ENCODE measurements at places on chromosomes 11 and 22.
A peak's percentile ranks its signal among the peaks of the same experiment; 100 is the strongest.

DNA sequence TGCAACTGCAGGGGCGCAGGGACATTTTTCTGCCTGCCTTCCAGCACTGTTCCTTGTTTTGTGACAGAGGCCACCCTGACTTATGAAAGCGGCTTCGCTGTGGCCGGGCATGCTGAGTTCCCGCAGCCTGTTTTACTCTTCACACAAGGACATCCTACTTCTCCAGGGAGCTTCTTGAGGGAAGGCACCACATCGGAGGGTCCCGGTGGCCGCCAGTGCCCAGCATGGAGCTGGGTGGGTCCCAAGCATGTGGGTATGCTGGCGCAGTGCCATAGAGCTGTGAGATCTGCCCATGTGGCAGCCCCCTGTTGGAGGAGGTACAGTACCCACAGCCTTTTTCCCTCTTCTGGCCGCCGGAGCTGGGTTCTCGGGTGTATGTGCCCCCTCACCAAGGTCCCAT, 136.1 kb downstream of the GRIK4 start:
- no peak for DNase-seq

- DNase-seq, result peak; percentile 63
Measured at GRCh38 chr11:46277313-46277621, 195 bp upstream of the CREB3L1 start.

- DNase-seq, result no peak
Measured at GRCh38 chr11:76602431-76602861, 68.1 kb downstream of the LRRC32 start.

DNA sequence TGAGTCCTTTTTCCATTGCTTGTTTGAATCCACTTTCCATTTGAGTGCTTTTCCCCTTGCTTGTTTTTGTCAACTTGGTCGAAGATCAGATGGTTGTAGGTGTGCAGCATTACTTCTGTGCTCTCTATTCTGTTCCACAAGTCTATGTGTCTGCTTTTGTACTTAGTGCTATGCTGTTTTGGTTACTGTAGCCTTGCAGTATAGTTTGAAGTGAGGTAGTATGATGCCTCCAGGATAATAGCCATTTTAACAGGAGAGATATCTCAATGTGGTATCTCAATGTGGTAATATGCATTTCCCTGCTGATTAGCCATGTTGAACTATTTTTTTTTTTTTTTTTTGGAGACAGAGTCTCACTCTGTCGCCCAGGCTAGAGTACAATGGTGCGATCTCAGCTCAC, 16.7 kb downstream of the ACRV1 start:
- no peak for DNase-seq

DNA sequence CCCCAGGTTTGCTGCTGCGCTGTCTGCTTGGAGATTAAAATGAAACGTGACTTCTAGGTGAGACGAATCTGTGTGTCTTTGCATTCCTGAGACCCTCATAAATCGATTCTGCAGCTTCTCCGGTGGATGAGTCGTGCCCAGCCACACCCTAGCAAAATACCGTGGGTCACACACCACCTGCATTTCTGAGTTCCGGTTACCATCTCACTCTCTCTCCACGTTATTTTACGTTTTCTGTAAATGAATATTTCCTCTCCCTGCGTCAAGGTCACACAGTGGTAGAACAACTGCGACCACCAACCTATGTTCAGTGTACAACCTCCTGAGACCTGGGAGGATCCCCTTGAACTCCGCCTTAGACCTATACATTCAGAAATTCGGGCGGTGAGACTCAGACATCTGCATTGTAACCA, 1.1 kb downstream of the YWHAH start:
- DNase-seq, result no peak

DNA sequence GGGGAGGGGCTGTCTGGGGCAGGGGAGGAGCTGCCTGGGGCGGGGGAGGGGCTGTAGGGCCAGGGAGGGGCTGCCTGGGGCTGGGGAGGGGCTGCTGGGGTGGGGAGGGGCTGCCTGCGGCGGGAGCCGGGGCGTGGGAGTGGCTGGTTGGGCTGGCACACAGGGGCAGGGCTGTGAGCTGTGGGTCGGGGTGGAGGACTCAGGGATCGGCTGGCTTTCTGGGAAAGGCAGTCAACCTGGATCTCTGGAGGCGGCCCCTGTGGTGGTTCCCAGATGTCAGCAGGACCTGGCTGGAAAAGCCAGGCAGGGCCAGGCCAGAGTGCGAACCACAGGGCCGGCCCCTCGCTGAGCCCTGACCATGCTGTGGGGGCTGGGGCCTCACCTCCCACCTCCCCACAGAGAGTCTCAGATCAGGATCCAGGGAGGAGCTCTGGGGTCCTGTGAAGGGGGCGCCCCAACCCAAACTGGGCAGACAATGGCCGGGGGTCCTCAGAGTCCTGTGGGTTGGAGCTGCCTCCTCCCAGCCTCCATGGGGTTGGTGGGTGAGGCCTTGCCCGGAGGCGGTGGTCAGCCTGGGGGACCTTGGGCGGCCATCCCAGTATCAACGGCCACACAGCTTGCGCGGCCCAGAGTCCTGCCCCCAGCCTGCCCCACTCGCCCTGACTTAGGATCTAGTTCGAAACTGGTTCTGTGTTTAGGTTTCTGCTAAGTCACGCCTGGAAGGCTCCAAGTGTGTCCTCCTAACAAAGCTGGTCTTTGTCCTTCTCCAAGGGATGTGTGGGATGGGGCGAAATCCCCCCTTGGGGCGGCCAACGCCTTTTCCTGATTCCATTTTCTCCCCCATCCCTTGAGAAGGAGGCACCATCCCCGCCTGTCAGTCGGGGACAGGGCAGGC, 1.9 kb downstream of the MUC5B start:
- DNase-seq, result no peak

GRCh38 chr11:90722552-90723190, 499.8 kb upstream of the CHORDC1 start:
- DNase-seq, result no peak

DNA sequence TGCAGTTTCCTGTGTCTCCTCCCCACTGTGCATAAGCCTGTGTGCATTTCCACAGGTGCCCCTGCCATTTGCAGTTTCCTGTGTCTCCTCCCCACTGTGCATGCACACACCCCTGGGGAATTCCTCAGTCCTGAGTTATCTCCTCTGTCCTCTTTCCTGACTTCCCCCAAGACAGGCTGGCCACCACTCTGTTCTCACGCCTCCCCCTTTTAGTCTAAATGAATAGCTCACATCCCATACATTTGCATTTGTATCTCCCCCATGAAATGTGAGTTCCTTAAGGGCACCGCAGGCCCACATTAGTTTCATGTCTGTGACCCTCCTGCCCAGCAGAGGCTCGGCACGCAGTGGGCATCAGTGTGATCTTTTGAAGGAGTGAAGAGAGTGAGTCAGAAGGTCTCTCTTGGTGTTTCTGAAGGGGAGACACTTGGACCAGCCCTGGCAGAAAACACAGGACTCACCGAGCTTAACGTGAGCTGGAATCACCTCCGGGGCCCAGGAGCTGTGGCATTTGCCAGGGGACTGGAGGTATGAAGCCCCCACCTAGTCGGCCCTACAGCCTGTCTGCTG, 6.2 kb downstream of the LRRC74B start:
- no peak for DNase-seq

- no peak for DNase-seq
Measured at GRCh38 chr11:105867742-105868141, 154.3 kb downstream of the MSANTD4 start.

DNA sequence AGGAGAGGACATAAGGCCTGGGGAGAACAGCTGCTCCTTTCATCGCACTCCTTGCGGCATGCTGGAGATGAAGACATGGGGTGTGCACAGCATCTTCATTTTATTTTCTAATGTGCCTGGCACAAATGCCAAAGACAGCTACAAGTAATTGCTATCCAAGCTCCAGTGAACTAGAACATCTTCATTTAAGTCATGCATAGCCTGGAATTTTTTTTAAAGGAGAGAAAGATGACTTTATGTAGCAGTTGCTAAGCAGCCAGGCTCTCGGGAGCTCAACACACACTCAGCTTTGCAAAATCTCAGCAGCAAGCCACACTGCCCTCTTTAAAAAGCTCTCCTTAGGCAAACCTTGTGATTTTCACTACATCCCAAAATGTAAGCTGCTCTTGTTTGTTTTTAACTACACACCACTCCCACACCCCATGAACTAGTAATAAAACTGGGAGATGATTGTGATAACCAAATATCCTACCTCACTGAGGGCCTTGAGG, 164.5 kb upstream of the POU2AF2 start:
- no peak for DNase-seq

DNA sequence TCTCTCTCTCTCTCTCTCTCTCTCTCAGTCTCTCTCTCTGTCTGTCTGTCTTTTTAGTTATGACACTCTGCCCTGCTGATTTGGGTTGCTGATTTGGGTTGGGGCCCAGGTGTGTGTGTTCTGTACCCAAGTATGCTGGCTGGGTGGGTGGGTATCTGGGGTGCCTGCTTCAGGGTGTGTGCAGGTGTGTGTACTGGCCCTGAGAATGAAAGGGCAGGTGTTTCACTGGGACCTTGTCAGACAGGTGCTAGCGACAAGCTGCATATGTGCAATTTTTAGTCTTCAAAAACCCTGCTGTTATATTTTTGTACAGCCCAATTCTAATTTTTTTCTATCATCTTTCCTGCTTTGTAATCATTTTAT, 943 bp downstream of the CSF2RB start:
- no peak for DNase-seq

GRCh38 chr11:11027288-11027687, 169.4 kb upstream of the ZBED5 start:
- DNase-seq, result no peak

DNA sequence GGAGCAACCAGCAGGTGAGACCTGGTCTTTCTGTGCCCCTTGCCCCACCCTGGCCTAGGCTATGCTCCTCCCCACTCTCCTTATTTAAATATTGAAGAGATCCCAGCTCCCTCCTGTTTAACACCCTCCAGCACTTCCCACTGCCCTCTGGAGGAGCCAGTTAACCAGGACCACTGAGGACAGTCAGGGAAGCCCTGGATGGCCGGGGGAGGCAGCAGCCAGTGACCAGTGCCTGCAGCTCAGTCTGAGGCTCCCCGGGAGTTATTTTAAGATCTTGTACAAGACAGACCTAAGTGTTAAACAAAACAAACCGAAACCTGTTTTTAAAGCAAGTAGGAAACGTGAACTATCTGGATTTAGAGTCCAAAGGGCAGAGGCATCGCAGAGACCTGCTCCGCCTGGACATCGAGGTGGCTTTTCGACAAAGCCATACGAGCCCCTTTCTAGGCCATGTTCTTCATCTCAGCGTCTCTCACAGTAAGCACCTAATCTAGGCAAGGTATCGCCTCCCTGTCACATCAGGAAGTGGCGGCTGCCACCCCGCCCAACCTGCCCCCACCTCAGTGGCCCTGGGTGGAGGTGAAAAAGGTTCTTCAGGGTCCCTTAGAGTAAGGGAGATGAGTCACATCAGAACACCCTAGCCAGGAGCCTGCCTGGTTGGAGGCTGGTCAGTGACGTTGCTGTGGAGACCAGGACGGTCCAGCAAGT, 35.2 kb downstream of the TRMU start:
- no peak for DNase-seq

DNA sequence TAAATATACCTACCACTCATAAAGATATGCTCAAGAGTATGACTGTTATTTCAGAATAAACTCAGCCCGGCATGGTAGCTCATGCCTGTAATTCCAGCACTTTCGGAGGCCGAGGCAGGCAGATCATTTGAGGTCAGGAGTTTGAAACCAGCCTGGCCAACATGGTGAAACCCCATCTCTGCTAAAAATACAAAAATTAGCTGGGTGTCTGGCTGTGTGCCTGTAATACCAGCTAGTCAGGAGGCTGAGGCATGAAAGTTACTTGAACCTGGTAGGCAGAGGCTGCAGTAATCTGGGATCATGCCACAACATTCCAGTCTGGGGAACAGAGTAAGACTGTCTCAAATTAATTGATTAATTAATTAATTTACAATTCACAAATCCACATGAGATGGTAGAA, 208.2 kb upstream of the PDGFD start:
- no peak for DNase-seq

- no peak for DNase-seq
Measured at GRCh38 chr11:65115361-65116082, 2.0 kb downstream of the ZNHIT2 start.

DNA sequence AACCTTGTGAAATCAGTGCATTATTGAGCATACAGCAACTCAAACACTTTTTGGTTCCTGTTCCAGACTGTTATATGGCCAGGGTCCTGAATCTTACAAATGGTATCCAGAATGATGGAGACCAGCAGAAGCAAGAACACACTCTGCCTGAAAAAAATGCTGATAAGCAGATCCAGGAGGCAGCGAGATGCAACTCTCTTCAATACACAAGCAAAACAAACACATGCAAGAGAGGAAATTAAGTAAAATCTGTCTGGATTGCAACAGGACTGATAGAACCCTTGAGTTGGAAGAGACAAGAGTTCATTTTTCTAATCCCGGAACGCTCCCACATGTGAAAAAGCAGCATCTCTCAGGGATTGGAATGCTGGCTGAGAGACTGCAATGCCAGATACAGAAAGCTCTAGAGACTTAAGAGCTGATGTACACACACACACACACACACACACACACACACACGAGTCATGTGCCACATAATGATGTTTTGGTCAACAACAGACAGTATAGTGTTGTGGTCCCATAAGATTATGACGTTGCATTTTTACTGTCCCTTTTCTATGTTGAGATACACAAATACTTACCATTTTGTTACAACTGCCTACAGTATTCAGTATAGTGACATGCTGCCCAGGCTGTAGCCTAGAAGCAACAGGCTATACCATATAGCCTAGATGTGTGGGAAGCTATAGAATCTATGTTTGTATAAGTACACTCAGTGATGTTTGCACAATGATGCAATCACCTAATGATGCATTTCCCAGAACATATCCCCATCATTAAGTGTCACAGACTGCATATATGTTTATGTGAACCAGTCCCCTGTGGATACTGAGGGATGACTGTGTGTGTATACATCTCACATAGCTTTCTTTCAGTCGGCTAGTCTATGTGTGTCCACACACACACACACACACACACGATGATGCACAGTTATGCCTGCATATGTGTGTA, 406.6 kb downstream of the LARGE1 start:
- DNase-seq, result no peak

GRCh38 chr11:47797633-47798032, 30.5 kb upstream of the FNBP4 start:
- DNase-seq, result no peak

DNA sequence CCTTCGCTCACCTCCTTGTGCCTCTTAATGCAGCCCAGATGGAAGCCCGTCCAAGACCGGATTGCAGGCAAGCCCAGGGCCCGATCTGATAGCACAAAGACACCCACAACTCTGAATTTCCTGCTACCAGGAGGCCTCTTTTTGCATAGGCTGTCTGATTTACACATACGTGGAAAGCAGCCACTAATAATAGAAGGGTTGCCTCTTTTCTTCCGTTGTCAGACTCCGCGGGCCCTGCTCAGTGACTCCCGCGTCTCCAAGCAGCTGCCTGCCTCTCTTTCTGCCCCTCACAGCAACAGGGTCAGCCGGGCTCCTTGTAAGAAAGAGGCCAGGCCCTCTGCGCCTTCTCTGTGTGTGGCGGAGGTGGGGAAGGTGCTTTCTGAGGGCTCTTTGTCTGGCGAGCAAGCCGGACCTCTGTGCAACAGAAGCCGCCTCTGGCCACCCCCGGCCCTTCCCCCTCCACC, 26.7 kb downstream of the FLI1 start:
- no peak for DNase-seq

Measured in NCI-H1105 (cell line).